ENCODE measurements at places on chromosomes 3 and 15.

- DNase-seq, result no peak
Observed at GRCh38 chr3:36817806-36818533, 53.6 kb upstream of the DCLK3 start.

GRCh38 chr3:10006762-10007090, 19.5 kb upstream of the FANCD2 start:
- no peak for DNase-seq

DNA sequence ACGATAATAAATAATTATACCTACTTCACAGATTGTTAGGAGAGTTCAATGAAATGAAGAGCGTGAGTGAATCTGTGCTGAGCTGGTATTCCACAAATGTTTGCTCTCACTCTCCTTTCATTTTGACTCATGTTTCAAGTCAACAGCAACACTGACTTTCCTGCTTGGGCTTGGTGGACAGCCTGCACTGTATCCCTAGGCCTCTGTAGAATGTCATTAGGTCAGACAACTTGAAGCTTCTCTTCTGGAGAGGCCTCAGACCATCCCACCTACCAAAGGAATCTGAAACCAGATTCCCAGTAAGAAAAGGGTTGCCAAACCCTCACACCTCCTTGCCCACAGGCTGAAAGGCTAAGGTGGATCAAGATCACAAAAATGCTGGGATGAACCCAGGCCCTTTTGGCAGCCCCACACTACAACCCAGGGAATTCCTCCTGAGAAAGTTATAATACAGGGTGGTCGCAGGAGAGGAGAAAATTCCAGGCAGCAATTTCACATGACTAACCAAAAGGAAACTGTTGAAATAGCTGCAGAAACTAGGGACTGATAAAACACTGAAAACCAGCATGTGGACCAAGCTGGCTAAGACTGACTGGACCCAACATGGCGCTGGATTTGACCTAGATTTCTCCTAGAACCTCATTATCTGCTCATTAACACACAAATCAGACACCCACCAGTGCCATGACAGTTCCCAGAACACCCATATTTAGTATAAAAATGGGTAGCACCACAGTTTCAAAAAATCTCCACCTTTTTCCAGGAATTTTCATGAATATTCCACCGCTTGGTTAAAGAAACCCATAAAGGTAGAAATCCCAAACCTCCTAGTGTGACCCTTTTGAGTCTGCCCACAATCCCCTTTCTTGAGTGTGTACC, 57.0 kb upstream of the ZNF148 start:
- DNase-seq, result no peak

GRCh38 chr15:97874139-97874538, 86.4 kb upstream of the ARRDC4 start:
- no peak for DNase-seq

DNA sequence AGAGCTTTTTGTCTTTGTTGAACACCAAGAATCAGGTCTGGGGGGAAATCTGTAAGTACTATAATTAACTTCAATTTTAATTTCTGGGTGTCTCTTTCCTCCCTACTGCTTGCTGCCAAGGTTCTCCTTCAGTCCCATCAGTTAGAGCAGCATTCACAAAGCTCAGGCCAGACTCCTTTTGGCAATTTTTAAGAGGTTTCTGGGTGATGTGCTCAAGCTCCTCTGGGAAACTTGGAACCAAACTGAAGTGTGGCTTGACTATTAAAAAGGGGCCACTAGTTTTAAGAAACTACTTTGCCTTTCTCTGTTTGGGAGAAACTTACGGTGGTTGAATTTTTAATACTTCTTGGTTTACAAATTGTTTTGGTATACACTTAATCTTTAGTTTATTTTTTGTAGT, 227.7 kb upstream of the SOX2 start:
- DNase-seq, result no peak

DNA sequence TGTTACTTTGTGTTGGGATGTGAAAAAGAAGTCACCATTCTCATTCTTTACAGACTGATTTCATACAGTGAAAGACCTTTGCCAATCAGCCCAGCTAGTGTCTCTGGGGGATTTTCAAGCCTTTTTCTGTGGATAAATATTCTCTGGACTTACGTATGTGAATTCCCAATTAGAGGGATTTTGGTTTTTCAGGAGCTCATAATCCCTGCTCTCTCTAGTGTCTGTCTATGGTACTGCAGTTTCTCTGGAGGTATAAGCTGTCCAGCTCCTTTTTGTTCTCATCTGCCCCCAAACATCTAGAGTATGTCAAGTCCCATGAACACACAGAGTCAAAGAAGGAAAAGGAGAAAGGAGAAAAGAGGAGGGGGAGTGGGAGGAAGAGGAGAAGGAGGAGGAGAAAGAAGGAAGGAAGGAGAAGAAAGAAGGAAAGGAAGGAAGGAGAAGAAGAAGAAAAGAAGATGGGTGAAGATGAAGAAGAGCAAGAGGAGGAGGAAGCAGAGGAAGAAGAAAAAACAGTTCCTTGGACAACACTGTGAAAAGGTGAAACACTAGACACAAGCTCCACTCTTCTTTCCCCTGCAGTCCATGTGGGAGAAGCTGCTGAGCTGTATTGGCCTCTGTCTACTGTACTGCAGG, 218.6 kb downstream of the GREM1 start:
- no peak for DNase-seq

- no peak for DNase-seq
Observed at GRCh38 chr3:116836286-116836685, 126.7 kb downstream of the TUSC7 start.

GRCh38 chr3:191809326-191809949, 348.5 kb downstream of the PYDC2 start:
- no peak for DNase-seq

GRCh38 chr3:185825639-185826481, 1.0 kb upstream of the IGF2BP2 start:
- no peak for DNase-seq

GRCh38 chr3:58555203-58555602, 18.2 kb upstream of the ACOX2 start:
- DNase-seq, result no peak

DNA sequence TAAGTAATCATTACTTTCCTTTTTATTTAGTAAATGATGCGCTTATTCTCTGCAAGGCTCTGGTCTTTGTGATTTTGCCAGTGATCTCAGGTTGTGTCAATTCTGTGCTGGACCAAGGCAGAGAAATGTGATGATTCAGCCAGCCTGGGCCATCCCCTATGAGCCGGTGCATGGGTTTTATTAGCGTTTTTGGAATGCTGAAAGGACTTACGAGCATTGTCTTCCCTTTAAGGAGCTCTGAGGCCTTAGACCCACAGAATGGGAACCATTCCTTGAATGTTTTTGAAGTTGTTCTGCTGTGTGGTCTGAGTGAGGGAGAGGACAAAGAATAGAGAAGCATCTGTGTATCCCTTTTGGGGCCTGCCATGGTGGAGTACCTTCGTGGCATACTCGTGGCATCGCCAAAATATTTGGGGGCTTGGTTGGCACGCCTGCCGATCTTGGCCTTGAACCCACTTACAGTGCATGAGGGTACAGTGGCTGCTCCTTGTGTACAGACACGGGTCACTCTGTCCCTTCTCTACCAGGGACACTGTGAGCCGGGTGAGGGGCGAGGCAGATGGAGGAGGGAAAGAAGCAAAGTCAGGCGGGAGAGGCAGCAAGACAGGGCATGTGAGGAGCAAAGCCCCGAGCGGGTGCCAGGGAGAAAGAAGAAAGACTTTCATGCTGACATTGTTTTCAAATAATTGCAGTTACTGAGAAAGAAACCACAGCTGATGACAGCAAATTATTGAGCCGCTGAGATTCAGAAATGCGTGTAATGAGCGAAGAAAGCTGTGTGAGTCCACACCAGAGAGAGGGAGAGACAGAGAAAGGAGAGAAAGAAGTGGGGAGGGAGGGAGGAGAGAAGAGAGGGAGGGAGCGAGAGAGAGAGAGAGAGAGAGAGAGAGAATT, 269.4 kb upstream of the RGMA start:
- no peak for DNase-seq

DNA sequence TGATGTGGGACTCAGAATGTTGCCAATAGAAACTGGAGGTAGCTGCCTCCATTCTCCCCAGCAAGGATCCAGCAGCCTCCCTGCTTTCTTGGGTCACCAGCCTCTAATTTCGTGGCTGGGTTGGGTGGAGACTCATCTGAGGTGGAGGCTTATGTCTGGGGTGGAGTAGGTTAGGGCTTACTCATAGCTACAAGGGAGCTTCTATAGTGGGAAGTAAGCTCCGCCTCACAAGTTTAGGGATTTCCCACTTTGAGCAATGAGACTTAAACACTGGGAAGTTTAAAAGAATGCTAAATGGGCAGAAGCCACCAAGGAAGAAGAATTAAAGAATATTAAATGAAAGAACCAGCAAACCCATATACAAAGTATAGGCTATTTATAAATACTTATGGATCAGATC, 63.8 kb downstream of the GJD2 start:
- DNase-seq, result no peak

- DNase-seq, result no peak
Observed at GRCh38 chr15:29789871-29790270, 32.4 kb downstream of the TJP1 start.

GRCh38 chr3:79113876-79114275, 653.9 kb downstream of the ROBO1 start:
- DNase-seq, result no peak

- no peak for DNase-seq
Observed at GRCh38 chr3:150172356-150172755, 201.7 kb upstream of the PFN2 start.

GRCh38 chr3:70249509-70250160, 62.8 kb downstream of the MDFIC2 start:
- no peak for DNase-seq

GRCh38 chr15:58573270-58573669, 141.5 kb downstream of the LIPC start:
- DNase-seq, result no peak

DNA sequence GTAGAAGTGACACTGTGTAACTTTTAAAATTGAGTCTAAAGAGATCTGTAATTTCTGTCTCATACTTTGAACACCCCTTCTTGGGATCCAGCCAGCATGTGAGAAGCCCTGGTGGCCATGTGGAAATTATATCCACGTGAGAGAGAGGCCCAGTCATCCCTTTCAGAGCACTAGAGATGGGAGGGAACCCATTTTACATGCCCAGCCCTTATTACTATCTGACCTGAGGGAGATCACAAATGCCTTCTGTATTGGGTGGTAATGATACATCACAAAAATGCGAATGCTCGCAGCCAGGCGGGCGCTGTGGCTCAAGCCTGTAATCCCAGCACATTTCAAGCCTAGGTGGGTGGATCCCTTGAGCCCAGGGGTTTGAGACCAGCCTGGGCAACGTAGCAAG, 27.3 kb upstream of the TRAK1 start:
- no peak for DNase-seq

DNA sequence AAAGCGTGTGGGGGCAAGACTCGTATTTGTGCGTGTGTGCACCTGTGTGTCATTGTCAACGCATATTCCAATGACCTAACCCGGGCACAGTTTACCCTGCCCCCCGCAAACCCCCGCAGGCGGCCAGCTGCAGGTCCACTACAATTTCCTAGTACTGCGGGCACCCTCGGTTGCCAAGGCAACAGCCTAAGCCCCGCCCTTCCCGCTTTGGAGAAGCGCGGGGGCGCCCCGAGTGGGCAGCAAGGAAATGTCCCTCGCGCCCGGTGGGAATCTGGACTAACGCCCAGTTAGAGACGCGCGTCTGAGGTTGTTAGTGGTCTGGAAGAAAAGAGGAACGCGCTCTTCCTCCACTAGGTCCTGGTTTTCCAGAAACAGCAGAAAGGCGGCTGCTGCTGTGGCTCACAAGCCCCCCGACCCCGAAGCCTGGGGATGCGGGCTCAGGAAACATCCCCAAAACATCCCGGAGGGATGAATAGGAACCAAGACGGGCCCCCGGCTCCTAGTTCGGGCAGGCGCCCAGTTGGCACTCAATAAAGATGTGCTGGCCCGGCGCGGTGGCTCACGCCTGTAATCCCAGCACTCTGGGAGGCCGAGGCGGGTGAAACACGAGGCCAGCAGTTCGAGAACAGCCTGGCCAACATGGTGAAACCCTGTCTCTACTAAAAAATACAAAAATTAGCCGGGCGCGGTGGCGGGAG, 1.1 kb downstream of the ABHD14A start:
- DNase-seq, result peak; percentile 21

DNA sequence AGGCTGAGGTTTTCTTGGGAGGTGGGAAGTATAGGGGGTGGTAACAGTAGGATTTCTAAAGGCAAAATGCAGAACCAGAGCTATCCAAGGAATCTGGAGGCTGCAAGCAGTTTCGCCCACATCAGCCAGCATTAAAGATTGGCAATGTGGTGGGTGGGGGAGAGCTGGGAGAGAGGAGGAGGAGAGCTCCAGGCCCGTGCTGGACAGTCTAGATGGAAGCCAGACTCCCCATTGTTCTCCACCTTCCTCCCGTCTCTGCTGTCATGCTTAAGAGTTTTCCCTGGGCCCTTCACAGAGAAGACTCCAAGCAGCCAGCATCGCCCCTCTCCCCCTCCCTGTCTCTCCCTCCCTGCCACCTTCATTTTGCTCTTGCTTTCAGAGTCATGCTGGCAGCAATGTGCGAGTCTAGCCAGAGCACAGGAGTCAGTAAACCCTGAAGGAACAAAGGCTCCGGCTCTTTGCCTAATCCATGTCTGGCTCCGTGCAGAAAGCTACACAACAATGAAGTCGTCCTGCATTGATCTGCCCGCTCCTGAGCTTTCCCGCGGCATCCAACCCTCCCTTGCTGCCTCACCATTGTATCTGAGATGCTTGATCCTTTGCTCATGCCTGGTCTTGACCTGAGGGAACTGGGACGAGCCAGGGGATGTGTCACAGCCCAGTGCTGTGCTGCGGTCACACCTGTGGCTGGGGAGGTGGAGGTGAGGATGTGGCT, 282.9 kb downstream of the NTRK3 start:
- no peak for DNase-seq

All from SHP77 treated with DMSO at 0.1 percent for 48 hours (cell line).